ENCODE measurements at places on chromosomes 7 and 10.

- no peak for DNase-seq
Measured at GRCh38 chr10:77350711-77351119, 286.9 kb downstream of the KCNMA1 start.

- no peak for DNase-seq
Measured at GRCh38 chr7:87831097-87831496, 45.1 kb downstream of the SLC25A40 start.

DNA sequence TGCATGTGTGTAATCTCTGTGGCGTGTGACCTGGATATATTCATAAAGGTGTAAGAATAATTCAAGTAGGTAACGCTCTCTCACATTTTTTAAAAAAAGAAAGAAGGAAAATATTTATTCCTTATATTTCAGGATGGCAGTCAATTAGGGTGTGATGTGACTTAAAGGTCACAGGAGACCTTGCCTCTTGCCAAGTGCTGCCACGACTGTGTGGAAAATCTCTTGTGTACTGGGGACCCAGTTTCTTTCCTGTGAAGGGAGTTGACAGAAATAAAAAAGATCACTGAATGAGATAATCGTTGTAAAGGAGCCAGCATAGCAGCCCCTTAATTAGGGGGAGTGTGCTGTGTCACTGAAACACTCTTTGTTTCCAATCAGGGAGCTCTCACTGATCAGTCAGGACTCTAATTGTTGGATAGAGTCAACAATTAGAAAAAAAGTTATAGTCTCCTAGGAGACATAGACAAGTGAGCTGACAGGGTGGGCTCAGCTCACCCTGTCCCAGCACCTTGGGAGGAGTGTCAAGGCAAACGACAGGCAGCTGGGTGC, 31.1 kb downstream of the PTPRE start:
- DNase-seq = no peak

DNA sequence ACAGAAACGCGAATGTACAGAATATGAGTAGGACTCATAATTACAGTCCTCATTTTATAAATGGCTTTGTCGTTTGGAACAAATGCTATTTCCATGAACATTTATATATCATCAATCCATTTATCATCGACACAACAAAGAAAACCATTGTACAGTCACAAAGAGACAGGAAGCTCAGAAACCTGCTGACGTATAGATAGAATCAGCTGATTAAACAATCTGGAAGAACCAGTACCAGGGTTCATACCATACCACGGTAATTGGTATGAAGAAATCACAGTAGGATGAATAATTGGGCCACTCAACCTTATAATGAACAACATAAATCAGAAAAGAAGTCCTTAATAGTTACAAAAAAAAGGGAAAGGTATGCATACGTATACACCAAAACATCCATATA, 295.0 kb downstream of the PARD3 start:
- DNase-seq = no peak

DNA sequence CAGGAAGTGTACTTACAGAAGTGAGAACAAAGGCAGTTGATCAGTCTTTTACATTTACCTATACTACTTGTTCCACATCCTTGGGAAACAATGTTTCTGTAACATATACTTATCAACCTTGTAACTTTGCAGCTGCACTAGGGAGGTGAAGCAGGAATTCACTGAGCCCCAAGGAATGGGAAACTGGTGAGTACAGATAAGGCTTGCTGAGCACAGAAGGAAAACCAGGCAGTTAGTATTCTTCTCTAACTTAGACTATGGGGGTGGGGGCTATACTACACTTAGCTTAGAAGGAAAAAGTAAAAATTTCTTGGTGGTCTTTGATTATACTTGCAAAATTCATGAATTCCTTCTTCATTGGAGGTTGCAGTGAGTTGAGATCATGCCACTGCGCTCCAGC, 6.9 kb upstream of the ZNF33A start:
- DNase-seq = no peak

- DNase-seq = no peak
Measured at GRCh38 chr7:34761206-34761605, 103.2 kb downstream of the NPSR1 start.

- DNase-seq = peak; percentile 83
Measured at GRCh38 chr7:5470816-5471215, 47.2 kb upstream of the TNRC18 start.

- no peak for DNase-seq
Measured at GRCh38 chr10:3067118-3067858, at the start of gene PFKP. PFKP (plus strand) TSS chr10:3067548; CDS start chr10:3067596, 48 bp downstream.

- no peak for DNase-seq
Measured at GRCh38 chr7:16402091-16402490, 19.2 kb downstream of the CRPPA start.

- DNase-seq = no peak
Measured at GRCh38 chr7:151336027-151336708, 5.4 kb upstream of the NUB1 start.

GRCh38 chr10:100996678-100997359, 2.8 kb upstream of the LZTS2 start:
- DNase-seq = no peak

DNA sequence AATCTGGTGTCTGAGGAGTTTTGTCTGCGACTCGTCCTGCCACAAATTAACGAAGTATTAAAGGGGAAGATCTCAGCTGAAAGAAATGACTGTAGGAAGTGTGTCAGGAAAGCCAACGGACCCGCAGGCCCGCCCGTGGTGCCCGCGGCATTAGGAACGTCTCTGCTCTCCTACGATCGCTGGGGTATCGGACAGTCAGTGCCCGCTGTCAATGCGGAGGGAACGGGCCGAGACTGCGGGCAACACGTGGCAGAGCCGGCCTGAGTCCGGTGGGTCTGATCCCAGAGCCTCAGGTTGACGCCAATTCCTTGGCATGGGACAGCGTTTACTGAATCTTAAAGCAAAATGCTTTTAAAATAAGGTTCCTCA, 128.7 kb downstream of the KBTBD2 start:
- DNase-seq = peak; percentile 16

DNA sequence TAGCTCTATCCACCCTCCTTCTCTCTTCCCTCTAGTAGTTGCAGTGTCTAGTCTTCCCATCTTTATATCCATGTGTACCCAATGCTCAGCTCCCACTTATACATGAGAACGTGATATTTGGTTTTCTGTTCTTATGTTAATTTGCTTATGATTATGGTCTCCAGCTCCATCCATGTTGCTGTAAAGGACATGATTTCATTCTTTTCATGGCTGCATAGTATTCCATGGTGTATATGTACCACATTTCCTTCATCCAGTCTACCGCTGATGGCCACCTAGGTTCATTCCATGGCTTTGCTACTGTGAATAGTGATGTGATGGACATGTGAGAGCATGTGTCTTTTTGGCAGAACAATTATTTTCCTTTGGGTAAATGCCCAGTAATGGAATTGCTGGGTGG, 6.5 kb downstream of the PRSS2 start:
- DNase-seq = no peak

- DNase-seq = no peak
Measured at GRCh38 chr7:54145716-54146115, 396.5 kb upstream of the VSTM2A start.

DNA sequence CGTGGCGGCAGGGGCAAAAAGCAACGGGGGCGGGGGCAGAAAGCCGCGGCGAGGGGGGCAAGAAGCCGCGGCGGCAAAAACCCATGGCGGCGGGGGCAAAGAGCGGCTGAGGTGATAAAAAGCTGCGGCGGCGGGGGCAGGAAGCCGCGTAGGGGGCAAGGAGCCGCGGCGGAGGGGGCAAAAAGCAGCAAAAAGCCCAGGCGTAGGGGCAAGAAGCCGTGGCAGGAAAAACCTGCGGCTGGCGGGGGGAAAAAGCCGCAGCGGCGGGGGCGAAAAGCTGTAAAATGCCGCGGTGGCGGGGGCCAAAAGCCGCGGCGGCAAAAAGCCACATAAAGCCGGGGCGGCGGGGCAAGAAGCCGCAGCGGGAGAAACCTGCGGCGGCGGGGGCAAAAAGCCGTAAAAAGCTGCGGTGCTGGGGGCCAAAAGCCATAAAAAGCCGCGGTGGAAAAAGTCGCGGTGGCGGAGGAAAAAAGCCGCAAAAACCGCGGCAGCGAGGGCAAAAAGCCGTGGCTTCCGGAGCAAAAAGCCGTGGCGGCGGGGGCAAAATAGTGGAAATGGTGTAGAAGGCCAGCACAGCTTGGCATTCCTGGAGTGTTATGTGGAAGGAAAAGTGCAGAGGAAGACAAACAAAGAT, 487.8 kb downstream of the ZNF33B start:
- no peak for DNase-seq
